ENCODE measurements at places on chromosomes 5 and 9.

- DNase-seq, result no peak
Observed at GRCh38 chr9:137963525-137963924, 85.9 kb downstream of the CACNA1B start.

DNA sequence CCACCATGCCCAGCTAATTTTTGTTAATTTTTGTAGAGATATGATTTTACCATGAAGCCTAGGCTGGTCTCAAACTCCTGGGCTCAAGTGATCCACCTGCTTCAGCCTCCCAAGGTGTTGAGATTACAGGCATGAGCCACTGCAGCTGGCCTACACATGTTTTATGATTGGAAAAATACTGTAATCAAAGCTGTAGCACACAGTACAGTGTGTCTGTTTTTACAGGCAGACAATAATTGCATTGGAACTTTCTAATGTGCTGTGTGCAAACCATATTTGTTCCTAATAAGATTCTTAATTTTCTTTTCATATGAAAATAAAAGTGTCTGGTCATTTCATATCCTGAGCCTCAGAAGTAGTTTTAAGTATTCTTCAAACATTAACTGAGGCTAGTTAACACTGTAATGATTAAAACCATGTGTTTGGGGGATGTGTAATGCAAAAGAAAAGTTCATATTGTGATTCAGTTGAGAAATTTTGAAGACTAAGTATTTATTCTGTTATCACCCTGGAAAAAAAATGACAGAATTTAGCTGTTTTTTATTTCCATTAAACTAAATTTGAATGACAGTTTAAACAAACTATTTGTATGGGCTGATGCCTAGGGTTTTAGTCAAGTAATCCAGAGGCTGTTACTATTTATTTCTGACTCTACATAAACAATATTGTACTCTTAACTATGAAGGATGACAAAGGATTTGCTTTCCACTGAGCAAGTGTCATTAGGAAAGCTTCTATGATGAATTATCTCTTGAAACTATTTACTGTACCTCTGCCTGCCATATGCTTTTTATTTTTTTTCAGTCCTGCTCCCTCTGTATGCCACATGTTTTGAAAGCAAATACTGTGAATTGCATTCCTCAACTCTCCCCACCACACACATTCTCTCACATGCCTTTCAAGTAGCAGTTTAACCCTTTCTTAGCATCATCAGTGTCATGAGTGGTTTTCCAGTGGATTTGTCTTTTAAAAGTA is 111.5 kb downstream of the MTREX start:
- DNase-seq, result no peak

DNA sequence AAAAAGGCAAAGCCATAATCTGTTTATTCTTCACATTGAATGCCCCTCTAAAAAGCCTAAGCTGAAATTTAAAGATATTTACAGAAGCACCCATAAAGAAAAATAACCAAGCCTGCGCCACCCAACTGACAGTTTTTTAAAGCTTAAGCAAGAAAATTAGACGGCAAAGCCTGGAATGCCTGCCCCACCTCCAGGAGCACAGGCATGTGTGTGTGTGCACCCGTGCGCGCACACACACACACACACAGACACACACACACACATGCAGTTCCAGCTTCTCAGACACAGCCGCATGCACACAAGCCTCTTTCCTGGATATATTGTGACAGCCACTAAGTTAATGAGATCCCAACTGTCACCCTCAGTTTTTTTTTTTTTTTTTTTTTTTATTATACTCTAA is 88.2 kb downstream of the FRMD3 start:
- DNase-seq, result no peak

GRCh38 chr9:89576404-89576839 is 28.4 kb upstream of the GADD45G start:
- DNase-seq, result no peak

- no peak for DNase-seq
Observed at GRCh38 chr5:158473016-158473635, 614.2 kb upstream of the CLINT1 start.

DNA sequence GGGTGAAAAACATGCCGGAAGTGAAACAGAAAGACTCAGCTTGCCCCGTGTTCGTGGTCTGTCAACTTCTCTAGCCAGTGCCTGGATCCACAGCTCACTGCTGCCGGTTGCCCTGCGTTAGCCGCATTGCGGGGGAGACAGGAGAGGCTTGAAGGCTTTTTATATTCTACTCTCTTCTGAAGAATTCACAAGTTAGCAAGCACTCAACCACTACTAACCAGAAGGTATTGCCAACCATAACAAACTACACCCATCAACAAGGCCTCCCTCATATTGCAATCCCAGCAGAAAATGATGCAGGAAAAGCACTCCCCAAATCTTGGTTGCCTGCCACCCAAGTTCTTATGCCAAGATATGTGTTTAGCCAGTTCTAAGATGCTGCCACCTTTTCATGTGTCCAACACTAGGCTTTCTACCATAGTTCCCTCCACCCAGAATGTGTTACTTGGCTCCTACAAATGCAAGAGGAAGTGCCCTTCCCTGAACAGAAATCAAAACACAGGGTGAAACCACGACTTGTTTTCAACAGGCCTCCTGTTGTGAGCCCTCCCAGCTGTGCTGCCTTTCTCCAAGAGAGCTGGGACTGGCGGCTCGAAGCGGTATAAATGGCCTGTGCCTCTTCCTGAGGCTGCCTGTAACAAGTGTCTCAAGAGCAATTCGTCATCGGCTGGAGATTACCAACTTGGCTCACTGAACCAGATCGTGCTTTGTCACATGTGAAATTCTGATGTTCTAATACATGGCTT is 129.0 kb downstream of the SNX18 start:
- peak; percentile 12 for DNase-seq

DNA sequence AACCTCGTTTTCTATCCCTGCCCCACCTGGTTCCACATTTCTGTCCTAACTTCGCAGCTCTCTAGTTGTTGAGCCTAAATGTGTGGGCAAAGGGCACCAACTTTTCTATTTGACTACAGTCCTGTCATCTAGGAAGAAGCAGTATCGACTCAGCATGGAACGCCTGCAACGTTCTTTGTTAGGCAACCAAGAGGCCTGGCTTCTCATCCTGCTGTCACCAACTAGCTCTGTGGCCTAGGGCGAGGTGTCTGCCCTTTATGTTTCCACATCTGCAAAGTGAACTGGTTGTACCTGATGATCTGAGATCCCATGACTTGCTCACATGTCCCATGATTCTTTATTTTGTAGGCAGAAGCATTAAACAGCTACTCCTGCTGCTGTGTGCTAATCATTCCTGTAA is 248.9 kb downstream of the ADAMTSL1 start:
- DNase-seq, result no peak

Data from activated CD4-positive, CD25-positive, alpha-beta regulatory T cell (primary cell).